ENCODE measurements at places on chromosomes 1 and 21. TPM values are rescaled to one million over a fixed set of nuclear protein-coding genes. Genes with fewer than 3 reads are reported as not detected.
A peak's percentile ranks its signal among the peaks of the same experiment; 100 is the strongest.

NBPF10 gene
- 2.1 TPM for total RNA-seq

FAM72B gene
- 9.3 TPM for total RNA-seq

COL24A1 gene
- 0.20 TPM for total RNA-seq

AGMAT gene
- 1.2 TPM for total RNA-seq

DNA sequence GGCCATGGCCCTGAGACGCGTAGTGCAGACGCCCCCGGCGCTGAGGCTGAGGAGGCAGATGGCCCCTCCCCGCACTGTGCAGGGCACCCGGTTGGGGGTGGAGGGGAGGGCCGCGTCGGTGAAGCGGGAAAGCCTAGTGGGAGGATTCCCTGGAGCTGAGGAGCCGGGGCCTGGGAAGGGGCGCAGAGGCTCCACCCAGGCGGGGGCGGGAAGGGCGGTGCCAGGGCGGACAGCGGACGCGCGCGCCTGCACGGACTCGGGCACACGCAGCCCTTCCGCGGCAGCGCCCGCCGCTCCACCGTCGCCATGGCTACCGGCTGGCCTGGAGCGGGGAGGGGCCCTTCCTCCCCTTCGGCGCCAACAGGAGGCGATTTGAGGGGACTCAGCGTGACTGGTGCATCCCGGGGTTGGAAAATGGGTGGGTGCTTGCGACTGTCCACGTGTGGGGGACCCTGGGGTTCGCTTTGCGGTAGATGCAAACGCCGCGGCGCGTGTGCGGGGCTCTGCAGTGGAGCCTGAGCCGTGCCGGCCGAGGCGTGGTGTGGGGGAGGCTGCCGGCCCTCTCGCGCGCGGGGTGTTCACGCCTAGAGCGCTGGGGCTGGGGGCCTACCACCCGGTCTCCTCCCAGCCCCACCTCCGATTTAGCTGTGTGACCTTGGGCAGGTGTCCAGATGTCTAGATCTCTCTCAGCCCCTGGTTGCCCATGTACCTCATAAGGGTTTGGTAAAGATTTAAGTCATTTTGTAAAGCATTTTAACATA is 35.1 kb downstream of the PTPRF start:
- no peak overlapping the region for H3K27ac ChIP-seq
- no peaks in the 10 kb centered on the region for H3K36me3 ChIP-seq
- no peaks in the 10 kb centered on the region for H3K27me3 ChIP-seq
- peaks cover 39% of the 10 kb centered on the region for H3K4me1 ChIP-seq
- H3K4me3 ChIP-seq = peak overlapping the region; percentile 64
- DNase-seq = peak; percentile 61

GRCh38 chr1:62437273-62437940 is 558 bp downstream of the USP1 start:
- no peak for DNase-seq
- H3K4me3 ChIP-seq = peak overlapping the region; percentile 99
- H3K27ac ChIP-seq = peak overlapping the region; percentile 92
- peaks cover 39% of the 10 kb centered on the region for H3K4me1 ChIP-seq
- peaks cover 3% of the 10 kb centered on the region for H3K27me3 ChIP-seq
- H3K36me3 ChIP-seq = peaks cover 5% of the 10 kb centered on the region

DNA sequence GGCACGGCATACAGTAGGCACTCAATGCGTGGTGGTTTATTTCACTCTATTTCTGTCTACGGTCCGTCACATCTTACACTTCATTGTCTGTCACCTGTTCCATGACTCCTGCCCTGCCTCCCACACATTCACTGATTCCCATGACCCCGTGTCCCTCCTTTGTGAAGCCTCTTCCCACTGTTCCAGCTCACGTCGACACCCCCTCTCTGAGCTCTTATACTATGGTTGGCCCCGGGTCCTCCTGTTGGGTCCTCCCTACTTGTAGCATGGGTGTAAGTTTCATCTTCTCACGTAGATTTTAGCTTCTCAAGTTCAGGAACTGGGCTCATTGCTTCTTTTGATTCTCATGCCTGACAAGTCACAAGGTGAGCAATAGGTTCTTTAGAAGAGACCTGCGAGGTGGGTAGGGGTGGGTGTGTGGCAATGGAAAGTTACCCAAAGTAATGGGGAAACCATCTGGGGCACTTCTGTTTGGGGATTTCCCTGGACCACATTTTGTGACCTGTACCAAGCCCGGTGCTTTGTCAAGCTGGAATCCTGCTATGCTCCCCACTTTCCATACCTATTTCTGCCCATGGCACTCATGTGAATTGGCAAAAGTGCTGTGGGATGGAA is 22.1 kb upstream of the IL10 start:
- H3K4me3 ChIP-seq = no peak overlapping the region
- H3K36me3 ChIP-seq = peaks cover 3% of the 10 kb centered on the region
- H3K4me1 ChIP-seq = peaks cover 14% of the 10 kb centered on the region

- DNase-seq = no peak
- H3K27me3 ChIP-seq = no peaks in the 10 kb centered on the region
- H3K4me1 ChIP-seq = peaks cover 20% of the 10 kb centered on the region
- H3K4me3 ChIP-seq = no peak overlapping the region
- peak overlapping the region; percentile 63 for H3K27ac ChIP-seq
Measured at GRCh38 chr1:182281541-182281940, 110.0 kb downstream of the GLUL start.

- no peak for DNase-seq
- no peak overlapping the region for H3K27ac ChIP-seq
- H3K4me1 ChIP-seq = peaks cover 26% of the 10 kb centered on the region
- H3K27me3 ChIP-seq = no peaks in the 10 kb centered on the region
Measured at GRCh38 chr1:7313826-7314225, 457.3 kb upstream of the VAMP3 start.

DNA sequence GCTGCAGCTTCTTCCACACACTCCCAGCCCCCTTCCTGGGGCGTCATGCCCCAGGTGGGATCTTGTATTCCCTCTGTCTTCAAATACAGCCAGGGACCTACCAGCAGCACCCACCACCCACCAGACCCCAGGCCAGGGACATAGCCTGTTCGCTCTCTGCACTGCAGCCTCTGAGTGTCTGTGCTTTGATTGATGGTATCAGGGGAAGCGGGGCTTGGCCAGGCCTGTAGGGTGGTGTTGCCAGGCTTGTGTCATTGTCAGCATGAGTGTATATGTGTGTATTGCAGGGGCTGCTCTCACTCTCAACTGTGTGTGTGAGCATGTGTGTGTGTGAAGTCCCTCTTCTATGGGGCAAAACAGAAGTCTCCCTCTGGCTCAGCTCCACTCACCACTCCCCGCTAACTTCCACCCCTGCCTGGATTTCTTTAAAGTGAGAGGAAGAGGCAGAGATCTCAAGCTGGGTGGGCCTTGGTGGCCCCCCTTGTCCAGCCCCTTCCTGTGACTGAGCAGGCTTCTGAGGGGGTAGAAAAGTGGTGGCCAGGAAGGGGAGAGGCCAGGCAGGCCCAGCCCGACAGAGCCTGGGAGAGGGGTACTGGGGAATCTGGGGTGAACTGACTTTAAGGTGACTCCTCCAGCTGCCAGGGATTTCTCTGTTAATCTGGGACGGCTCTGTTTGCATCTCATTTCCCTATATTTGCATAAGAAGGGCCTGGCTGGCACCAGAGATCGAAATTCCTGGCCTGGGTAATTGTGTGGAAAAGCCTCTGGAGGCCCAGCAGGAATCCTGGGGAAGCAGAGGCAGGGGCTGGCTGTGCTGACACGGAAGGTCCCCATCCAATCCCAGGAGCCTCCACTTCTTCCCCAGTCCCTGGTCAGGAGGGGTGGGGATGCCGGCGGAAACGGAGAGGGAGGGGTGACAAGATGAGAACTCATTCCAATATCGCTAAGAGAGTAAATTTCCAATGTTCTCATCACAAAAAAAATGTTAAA is 18.6 kb upstream of the ADGRB2 start:
- H3K4me1 ChIP-seq = peaks cover 50% of the 10 kb centered on the region
- no peak for DNase-seq
- no peaks in the 10 kb centered on the region for H3K36me3 ChIP-seq
- H3K27me3 ChIP-seq = no peaks in the 10 kb centered on the region

- H3K4me1 ChIP-seq = peaks cover 8% of the 10 kb centered on the region
- no peaks in the 10 kb centered on the region for H3K27me3 ChIP-seq
- H3K36me3 ChIP-seq = no peaks in the 10 kb centered on the region
- H3K4me3 ChIP-seq = no peak overlapping the region
- DNase-seq = no peak
Measured at GRCh38 chr1:78620666-78621065, 418 bp downstream of the IFI44L start.

DNA sequence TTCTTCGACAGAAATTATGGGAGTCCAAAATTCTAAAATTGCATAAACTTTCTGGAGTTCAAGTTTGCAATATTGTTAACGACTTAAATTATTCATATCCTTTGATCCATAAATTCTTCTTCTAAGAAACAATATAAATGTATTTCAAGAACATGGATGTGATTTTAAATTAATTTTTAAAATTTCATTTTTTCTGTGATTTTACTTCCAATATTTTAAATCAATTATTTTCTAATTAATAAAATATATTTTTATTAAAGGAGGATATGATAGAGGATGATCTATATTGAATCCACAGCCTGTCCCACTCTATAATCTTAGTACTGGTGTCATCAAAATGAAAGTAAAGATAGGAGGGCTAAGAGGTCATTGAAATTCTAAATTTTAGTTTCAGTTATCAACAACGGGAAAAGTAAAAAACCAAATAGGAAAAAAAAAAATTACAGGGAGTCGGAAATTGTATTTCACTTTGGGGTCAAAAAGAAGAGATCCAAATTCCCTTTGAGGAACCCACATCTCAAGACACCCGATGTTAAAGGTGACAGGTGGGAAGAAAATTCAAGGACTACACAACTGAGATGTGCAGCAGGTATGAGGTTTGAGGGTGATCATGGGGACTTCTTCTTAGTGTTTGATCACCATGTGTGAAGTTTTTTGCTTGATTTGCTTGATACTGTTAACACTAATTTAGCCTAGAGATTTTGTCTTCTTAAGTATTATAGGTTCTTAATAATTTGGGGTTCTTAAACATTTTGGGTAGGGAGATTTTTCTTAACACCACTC is 154.8 kb upstream of the RGS18 start:
- no peak overlapping the region for H3K4me3 ChIP-seq
- no peaks in the 10 kb centered on the region for H3K4me1 ChIP-seq
- peaks cover 3% of the 10 kb centered on the region for H3K27me3 ChIP-seq

- DNase-seq = no peak
- H3K27me3 ChIP-seq = no peaks in the 10 kb centered on the region
- H3K36me3 ChIP-seq = no peaks in the 10 kb centered on the region
Measured at GRCh38 chr1:52554756-52555155, 1.9 kb upstream of the TUT4 start.

GRCh38 chr21:34583926-34584563 is 30.9 kb downstream of the RCAN1 start:
- DNase-seq = no peak
- peaks cover 11% of the 10 kb centered on the region for H3K36me3 ChIP-seq
- H3K4me3 ChIP-seq = no peak overlapping the region
- no peaks in the 10 kb centered on the region for H3K27me3 ChIP-seq

- peaks cover 36% of the 10 kb centered on the region for H3K4me1 ChIP-seq
- no peaks in the 10 kb centered on the region for H3K36me3 ChIP-seq
- DNase-seq = no peak
Measured at GRCh38 chr1:74396462-74396861, 115.9 kb downstream of the LRRC53 start.

DNA sequence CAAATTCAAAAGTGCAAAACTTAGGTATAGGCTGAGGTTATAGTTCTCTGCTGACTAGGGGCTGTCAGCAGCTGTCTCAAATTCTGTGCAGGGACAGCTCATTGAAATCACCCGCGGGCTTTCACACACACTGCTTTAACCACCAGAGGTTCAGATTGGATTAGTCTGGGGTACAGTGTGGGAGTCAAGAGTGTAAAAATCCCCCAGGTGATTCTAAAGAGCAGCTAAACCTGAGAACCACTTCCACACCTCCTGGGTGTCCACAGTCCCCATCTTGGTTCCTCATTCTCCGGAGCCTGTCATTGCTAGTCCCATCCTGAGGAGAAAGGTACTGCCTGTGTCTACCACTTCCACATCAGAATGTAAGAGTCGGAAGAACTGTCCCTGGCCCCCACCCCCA is 9.9 kb upstream of the TDRD10 start:
- no peak overlapping the region for H3K4me3 ChIP-seq
- peaks cover 11% of the 10 kb centered on the region for H3K27me3 ChIP-seq
- H3K4me1 ChIP-seq = peaks cover 32% of the 10 kb centered on the region
- no peaks in the 10 kb centered on the region for H3K36me3 ChIP-seq
- no peak for DNase-seq

GRCh38 chr1:40768146-40768990 is 15.2 kb upstream of the KCNQ4 start:
- no peak overlapping the region for H3K27ac ChIP-seq
- DNase-seq = no peak
- H3K27me3 ChIP-seq = no peaks in the 10 kb centered on the region
- no peak overlapping the region for H3K4me3 ChIP-seq
- peaks cover 17% of the 10 kb centered on the region for H3K36me3 ChIP-seq
- peaks cover 8% of the 10 kb centered on the region for H3K4me1 ChIP-seq

- no peak for DNase-seq
- H3K27me3 ChIP-seq = no peaks in the 10 kb centered on the region
- H3K4me1 ChIP-seq = peaks cover 9% of the 10 kb centered on the region
- peaks cover 2% of the 10 kb centered on the region for H3K36me3 ChIP-seq
- no peak overlapping the region for H3K27ac ChIP-seq
Measured at GRCh38 chr21:25569711-25570110, 37.6 kb downstream of the MRPL39 start.

- peak overlapping the region; percentile 52 for H3K4me3 ChIP-seq
- no peaks in the 10 kb centered on the region for H3K27me3 ChIP-seq
- peaks cover 9% of the 10 kb centered on the region for H3K36me3 ChIP-seq
- H3K4me1 ChIP-seq = peaks cover 81% of the 10 kb centered on the region
- DNase-seq = no peak
- peak overlapping the region; percentile 83 for H3K27ac ChIP-seq
Measured at GRCh38 chr21:15437883-15438282, 291.9 kb upstream of the USP25 start.

DNA sequence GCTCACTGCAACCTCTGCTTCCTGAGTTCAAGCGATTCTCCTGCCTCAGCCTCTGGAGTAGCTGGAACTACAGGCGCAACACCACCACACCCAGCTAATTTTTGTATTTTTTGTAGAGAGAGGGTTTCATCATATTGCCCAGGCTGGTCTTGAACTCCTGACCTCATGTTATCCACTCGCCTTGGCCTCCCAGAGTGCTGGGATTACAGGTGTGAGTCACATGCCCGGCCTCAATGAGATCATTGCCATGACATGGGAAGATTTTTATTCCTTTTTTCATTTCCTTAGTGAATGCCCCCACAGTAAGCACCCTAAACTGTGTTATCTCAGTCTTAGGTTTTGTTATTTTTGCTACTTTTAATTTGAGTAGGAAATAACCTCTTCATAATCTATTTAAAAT is 977.9 kb downstream of the BRINP3 start:
- H3K27me3 ChIP-seq = no peaks in the 10 kb centered on the region
- H3K27ac ChIP-seq = no peak overlapping the region
- no peaks in the 10 kb centered on the region for H3K36me3 ChIP-seq
- no peak overlapping the region for H3K4me3 ChIP-seq
- DNase-seq = no peak

DNA sequence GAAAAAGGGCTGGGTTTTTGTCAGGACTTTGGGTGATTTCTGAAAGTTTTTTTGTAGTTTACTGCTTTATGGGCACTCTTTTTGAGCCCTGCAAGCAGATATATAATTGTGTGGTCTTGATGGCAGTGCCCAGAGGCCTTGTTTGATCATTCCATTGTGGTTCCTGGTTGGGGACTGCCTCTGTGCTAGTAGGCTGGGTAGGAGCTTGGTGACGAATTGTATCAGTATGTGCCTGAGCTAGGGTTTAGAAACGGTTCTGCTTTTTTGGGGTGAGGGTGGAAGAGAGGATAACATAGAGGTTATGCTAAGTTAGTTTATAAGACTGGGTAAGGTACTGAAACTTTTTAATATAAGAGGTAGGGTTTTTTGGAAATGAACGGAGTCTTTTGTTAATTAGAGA is 139.7 kb upstream of the ETV3 start:
- H3K4me1 ChIP-seq = no peaks in the 10 kb centered on the region
- no peaks in the 10 kb centered on the region for H3K36me3 ChIP-seq
- H3K4me3 ChIP-seq = no peak overlapping the region
- H3K27ac ChIP-seq = no peak overlapping the region
- DNase-seq = no peak
